M059J (cell line): ENCODE measurements at places on chromosomes 16 and 17. TPM values are rescaled to one million over a fixed set of nuclear protein-coding genes. Genes with fewer than 3 reads are reported as not detected.
A peak's percentile ranks its signal among the peaks of the same experiment; 100 is the strongest.

- no peak for DNase-seq
Measured at GRCh38 chr16:77434022-77434529, 758 bp downstream of the ADAMTS18 start.

DNA sequence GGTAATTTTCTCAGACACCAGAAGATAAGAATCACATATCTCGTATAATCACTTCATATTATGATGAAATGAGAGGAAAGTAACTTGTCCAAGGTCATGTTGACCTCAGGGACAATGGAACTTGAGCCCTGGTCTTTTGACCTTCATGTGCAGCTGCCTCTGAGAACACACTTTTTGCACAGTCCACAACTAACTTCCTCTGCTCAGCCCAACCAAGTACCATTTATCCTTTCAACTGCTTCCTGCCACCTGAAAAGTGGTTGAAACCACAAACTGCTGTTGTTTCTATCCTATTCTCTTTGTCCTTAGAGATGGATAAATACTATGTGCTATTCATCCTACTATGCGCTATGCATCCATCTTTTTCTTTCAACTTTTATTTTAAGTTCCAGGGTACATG, 2.3 kb upstream of the CCL1 start:
- no peak for DNase-seq

DNA sequence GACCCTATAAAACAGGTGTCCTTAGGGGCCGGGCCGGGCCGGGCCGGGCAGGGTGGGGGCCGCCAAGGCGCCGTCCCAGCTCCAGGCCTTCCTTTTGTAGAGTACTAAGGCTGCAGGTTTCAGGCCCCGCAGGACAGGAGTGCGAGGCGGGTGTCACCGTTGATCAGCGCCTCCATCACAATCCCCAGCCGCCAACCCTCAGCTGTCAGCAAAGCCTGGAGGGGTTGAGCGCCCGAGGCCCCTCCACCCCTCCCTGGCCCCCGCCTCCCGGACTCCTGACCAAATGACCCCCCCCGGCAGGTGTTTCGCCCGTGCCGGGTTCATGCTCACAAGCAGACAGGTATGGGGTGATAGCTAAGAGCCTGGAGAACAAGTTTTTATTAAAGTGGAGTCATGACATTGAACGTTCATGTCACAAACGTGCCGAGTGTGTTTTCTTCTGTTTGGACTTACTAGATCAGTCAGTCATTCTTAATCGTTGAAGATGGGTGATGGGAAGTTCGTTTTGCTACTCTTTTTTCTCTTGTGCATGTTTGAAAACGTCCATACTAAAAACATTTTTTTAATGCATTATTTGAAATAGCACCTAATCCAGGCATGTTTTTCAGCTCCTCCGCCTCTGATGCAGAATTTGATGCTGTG, 534 bp downstream of the ARL2BP start:
- DNase-seq: peak; percentile 12

DNA sequence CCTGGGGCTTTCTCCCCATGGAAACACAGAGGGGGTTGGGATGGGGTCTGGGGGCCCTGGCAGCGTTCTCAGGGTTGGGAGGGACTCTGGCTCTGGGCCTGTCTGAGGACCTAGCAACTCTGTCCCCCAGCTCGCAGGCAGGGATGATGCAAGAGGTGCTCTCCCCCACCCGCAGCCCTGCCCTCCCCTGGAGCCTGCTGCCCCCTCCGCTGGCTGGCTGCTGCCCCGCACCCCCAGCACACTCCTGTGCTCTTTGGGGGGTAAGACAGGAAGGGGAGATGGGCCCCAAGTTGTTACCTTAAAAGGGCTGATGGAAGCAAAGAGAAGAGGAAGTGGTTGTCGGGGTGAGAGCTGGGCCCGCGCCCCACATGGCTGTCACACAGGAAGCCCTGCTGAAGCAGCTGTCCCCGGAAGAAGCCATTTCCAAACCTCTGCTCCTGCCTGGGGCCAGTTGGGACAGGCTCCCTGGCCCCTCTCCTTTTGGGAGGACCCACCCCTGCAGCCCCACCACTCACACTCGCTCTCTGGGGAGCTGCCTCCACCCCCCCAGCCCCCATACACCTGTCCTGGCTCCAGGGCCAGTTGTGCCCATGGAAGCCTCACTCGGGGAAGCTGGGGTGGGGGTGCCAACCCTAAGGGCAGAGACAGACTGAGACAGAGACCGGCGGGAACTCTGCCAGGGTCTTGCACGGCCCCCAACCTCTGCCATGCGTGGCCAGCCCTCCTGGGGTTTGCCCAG, 2.5 kb downstream of the CORO1A start:
- DNase-seq: no peak

DNA sequence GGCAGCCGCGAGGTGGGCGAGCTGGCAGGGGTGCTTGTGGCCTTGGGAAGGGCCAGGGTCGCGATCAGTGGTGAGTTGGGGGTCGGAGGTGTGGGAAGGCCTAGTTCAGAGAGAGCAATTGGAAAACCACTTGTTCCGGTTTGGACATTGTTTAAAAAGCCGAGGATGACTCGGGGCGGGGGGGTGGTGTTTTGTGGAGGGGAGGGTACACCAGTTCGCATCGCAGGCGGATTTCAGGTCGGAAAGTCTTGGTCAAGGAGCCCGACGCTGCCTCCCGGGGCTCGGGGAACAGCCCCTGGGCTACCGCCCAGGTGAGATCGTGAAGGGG, 66.4 kb downstream of the KPNA2 start:
- DNase-seq: no peak

DNA sequence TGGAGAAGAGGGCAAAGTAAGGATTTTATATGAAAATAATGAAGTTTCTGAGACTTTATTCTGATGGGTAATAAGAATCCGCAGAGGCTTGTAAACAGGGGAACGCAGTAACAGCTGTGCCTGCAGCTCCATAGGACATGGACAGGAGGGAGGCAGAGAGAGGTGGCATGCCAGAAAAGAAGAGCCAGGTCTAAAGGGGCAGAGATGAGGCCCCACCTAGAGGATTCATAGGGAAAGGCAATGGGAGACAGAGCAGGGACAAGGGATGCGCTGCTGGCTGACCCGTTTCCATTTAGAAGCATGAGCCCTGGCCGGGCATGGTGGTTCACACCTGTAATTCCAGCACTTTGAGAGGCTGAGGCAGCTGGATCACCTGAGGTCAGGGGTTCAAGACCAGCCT, 340.3 kb upstream of the CDH5 start:
- DNase-seq: peak; percentile 59

DNA sequence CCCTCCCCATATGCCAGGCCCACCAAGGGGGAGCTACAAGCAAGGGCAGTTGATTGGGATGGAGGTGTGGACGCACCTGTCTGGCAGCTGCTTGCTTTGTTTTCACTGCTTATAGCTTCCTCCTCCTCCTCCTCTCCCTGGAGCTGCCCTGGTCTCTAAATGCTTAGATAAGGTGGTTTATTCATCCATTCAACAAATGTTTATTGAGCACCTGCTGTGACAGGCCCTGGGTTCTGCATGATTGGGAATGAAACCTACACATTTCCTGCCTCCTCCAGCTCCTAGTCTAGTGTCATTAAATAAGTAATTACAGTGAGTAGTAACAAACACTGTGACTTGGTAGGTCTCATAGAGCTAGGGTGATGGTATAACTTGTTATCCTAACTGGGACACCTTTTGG, 17.4 kb upstream of the MAP3K14 start:
- DNase-seq: no peak

The TM4SF5 gene
- total RNA-seq: not detected in 2 replicates

The CSH2 gene
- total RNA-seq: not detected in 2 replicates

The TEX19 gene
- total RNA-seq: 0.05 TPM in 1 of 2 replicates, not detected in the other

The SLC16A6 gene
- 0.20 and 2.6 TPM in 2 replicates for total RNA-seq
